ENCODE measurements at places on chromosomes 13 and 19. TPM values are rescaled to one million over a fixed set of nuclear protein-coding genes. Genes with fewer than 3 reads are reported as not detected.

The TSSK6 gene
- 2.0 TPM for total RNA-seq

The PSG7 gene
- 0.09 TPM for total RNA-seq

The KASH5 gene
- total RNA-seq: not detected

The TNNT1 gene
- total RNA-seq: 141 TPM

The SLC8A2 gene
- 0.17 TPM for total RNA-seq

The ATP8A2 gene
- total RNA-seq: 0.01 TPM

The ZNF763 gene
- not detected for total RNA-seq

The SLC44A2 gene
- 6.6 TPM for total RNA-seq

The AP1M2 gene
- total RNA-seq: 36.5 TPM

The SHC2 gene
- 0.82 TPM for total RNA-seq

The ZNF382 gene
- total RNA-seq: 0.08 TPM

The MEGF8 gene
- 27.3 TPM for total RNA-seq

The PIBF1 gene
- total RNA-seq: 4.2 TPM
